WTC11 (cell line): ENCODE measurements at places on chromosomes 5 and 9.

GRCh38 chr9:79989079-79989478 lies 417.3 kb downstream of the TLE4 start:
- H3K36me3 ChIP-seq, result no peaks in the 10 kb centered on the region
- no peaks in the 10 kb centered on the region for H3K27me3 ChIP-seq
- H3K27ac ChIP-seq, result no peak overlapping the region
- no peak overlapping the region for H3K4me3 ChIP-seq
- peaks cover 21% of the 10 kb centered on the region for H3K4me1 ChIP-seq

- peaks cover 42% of the 10 kb centered on the region for H3K36me3 ChIP-seq
- no peaks in the 10 kb centered on the region for H3K4me1 ChIP-seq
- DNase-seq, result no peak
- no peaks in the 10 kb centered on the region for H3K27me3 ChIP-seq
Observed at GRCh38 chr9:33304362-33304761, 14.0 kb downstream of the NFX1 start.

- H3K4me1 ChIP-seq, result peaks cover 18% of the 10 kb centered on the region
- no peaks in the 10 kb centered on the region; the same call in 1 of the 2 replicates for H3K27me3 ChIP-seq
- no peak for DNase-seq
Observed at GRCh38 chr9:92962303-92962649, 15.0 kb downstream of the FGD3 start.

- no peak overlapping the region for H3K27ac ChIP-seq
- no peaks in the 10 kb centered on the region for H3K36me3 ChIP-seq
- peak overlapping the region; percentile 33; the same call in 1 of the 2 replicates for H3K4me3 ChIP-seq
- H3K27me3 ChIP-seq, result peaks cover 46% of the 10 kb centered on the region
- peaks cover 11% of the 10 kb centered on the region for H3K4me1 ChIP-seq
- DNase-seq, result no peak
Observed at GRCh38 chr5:132656774-132657355, 1.1 kb upstream of the IL13 start.

- H3K36me3 ChIP-seq, result no peaks in the 10 kb centered on the region
- no peak overlapping the region for H3K27ac ChIP-seq
- peak; percentile 34 for DNase-seq
- H3K4me1 ChIP-seq, result peaks cover 40% of the 10 kb centered on the region
- H3K4me3 ChIP-seq, result peak overlapping the region; percentile 52
- H3K27me3 ChIP-seq, result peaks cover 27% of the 10 kb centered on the region
Observed at GRCh38 chr9:130535818-130536521, 43.4 kb upstream of the FUBP3 start.

- DNase-seq, result no peak
- peaks cover 18% of the 10 kb centered on the region for H3K4me1 ChIP-seq
- no peak overlapping the region for H3K4me3 ChIP-seq
Observed at GRCh38 chr9:98641695-98642094, 67.0 kb downstream of the GABBR2 start.

GRCh38 chr5:42518595-42519221 lies 95.5 kb downstream of the GHR start:
- DNase-seq, result no peak
- no peaks in the 10 kb centered on the region for H3K27me3 ChIP-seq
- H3K4me1 ChIP-seq, result peaks cover 9% of the 10 kb centered on the region
- no peak overlapping the region for H3K4me3 ChIP-seq
- no peak overlapping the region for H3K27ac ChIP-seq

DNA sequence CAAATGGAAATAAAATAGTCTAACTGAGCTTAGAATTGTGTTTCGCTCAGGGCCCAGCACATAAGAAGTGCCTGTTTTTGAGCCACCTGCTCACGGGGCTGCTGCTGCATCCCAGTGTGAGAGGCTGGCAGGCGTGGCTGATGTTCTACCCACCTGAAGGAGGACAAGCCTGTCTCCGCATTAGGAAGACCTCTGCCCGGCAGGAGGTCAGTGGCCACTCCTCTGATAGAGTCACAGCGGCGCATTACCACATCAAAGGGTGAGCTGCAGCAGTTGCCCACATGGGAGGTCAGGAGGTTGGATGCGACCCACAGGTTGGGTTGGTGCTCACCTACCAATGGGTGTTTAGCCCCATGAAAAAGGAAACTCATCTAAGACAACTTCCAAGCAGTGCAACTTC lies 3.7 kb upstream of the SLC6A7 start:
- peaks cover 28% of the 10 kb centered on the region for H3K4me1 ChIP-seq
- no peak overlapping the region for H3K27ac ChIP-seq
- H3K27me3 ChIP-seq, result peaks cover 69% of the 10 kb centered on the region
- no peak overlapping the region for H3K4me3 ChIP-seq

GRCh38 chr9:15401266-15401665 lies 21.4 kb upstream of the SNAPC3 start:
- DNase-seq, result no peak
- H3K4me1 ChIP-seq, result no peaks in the 10 kb centered on the region
- H3K4me3 ChIP-seq, result no peak overlapping the region
- H3K36me3 ChIP-seq, result peaks cover 10% of the 10 kb centered on the region

- H3K36me3 ChIP-seq, result peaks cover 9% of the 10 kb centered on the region
- no peak overlapping the region for H3K4me3 ChIP-seq
- H3K27ac ChIP-seq, result no peak overlapping the region
- no peaks in the 10 kb centered on the region for H3K27me3 ChIP-seq
- peaks cover 8% of the 10 kb centered on the region for H3K4me1 ChIP-seq
Observed at GRCh38 chr5:144421411-144421810, 250.7 kb downstream of the KCTD16 start.

DNA sequence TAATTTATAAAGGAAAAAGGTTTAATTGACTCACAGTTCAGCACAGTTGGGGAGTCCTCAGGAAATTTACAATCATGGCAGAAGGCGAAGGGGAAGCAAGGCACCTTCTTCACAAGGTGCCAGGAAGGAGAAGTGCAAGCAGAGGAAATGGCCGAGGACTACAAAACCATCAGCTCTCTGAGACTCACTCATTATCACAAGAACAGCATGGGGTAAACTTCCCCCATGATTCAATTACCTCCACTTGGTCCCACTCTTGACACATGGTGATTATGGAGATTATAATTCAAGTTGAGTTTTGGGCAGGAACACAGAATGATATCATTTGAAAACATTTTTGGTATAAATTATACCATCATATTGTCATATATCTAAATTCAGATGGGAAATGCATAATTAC lies 934.7 kb downstream of the CDH12 start:
- peaks cover 8% of the 10 kb centered on the region for H3K4me1 ChIP-seq
- H3K4me3 ChIP-seq, result no peak overlapping the region
- no peaks in the 10 kb centered on the region for H3K27me3 ChIP-seq
- no peaks in the 10 kb centered on the region for H3K36me3 ChIP-seq

DNA sequence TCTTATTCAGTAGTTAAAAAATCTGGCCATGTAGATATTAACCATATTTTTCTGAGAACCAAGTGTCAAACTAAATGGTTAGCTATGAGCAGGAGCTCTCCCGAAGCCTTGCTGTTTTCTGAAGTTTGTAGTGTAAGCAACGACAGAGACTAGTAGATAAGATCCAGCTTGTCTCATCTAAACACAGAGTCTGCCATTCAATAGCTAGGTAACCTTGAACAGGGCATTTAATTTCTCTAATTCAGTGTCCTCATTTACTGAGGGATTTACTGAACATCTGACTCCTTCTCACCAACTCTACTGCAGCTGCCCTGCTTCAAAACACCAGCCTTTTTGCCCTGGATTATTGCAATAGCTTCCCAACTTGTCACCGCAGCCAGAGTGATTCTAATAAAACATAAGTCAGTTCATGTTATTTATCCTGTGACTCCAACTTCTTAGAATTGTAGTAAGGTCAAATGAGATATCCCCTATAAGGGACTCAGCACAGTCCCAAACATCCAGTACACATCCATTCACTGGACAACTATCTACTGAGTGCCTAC lies 337.0 kb downstream of the PLK2 start:
- no peaks in the 10 kb centered on the region for H3K27me3 ChIP-seq
- DNase-seq, result no peak

DNA sequence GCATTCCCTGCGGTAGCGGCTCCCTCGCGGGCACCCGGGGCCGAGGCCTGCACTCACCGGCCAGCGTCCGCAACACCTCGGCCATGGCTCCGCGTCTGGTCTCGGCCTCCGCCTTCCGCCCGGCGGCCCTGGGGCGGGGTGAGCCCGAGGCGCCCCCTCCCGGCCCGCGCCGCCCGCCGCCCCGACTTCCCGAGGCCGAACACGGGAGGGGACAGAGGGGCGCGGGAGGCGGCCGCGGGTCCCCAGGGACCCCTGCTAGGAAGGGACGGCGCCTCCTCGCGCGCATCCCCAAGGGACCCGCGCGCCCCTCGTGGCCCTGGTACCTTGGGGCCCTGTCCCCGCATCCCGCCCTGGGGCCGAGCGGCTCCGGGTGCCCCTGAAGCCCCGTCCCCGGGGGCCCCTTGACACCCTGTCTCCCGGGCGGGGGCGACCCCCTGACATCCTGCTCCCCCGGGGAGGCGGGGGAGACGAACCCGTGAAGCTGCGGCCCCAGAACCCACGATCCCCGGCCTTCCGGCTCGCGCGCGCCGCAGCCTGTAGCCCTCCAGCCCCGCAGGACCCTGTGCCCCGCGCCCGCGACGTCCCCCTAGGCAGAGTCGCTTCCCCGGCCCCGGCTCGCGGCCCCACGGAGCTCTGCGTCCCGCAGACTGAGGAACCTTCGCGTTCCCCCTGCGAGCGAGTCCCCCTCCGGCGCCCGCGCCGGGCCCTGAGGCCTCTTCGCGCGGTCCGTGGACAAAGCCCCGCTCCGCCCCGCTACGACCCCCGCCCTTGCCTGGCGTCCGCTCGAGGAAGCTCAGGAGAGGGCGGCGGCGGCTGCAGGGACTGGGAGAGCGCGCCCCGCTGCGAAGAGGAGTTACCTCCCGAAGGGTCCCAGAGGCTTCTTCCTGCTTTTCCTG lies at the start of gene ABO:
Gene ABO, minus strand, starts transcription at position 97 of the 896 bp plus-strand sequence.
- peaks cover 3% of the 10 kb centered on the region for H3K36me3 ChIP-seq
- no peak within 1 kb of the TSS for H3K27ac ChIP-seq
- no peaks in the 10 kb centered on the region for H3K4me1 ChIP-seq
- DNase-seq, result peak; percentile 47

DNA sequence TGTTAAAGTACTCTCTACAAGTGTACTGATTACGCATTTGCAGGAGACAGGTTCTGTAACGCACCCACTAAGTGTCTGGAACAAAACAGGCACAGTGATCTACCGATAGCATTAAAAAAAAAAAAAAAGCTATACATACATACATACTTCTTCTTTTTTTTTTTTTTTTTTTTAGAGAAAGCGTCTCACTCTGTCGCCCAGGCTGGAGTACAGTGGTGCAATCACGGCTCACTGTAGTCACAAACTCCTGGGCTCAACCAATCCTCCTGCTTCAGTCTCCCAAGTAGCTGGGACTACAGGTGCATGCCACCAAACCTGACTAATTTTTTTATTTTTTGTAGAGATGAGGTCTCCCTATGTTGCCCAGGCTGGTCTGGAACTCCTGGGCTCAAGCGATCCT lies 7.6 kb downstream of the KIF24 start:
- DNase-seq, result no peak
- no peaks in the 10 kb centered on the region; the same call in 1 of the 2 replicates for H3K36me3 ChIP-seq
- no peak overlapping the region for H3K27ac ChIP-seq
- H3K27me3 ChIP-seq, result no peaks in the 10 kb centered on the region

- no peak overlapping the region for H3K27ac ChIP-seq
- peaks cover 34% of the 10 kb centered on the region for H3K36me3 ChIP-seq
- DNase-seq, result no peak
- peaks cover 22% of the 10 kb centered on the region for H3K4me1 ChIP-seq
- no peak overlapping the region for H3K4me3 ChIP-seq
- H3K27me3 ChIP-seq, result peaks cover 7% of the 10 kb centered on the region; the same call in 1 of the 2 replicates
Observed at GRCh38 chr9:108663422-108663821, 192.4 kb downstream of the ACTL7B start.

DNA sequence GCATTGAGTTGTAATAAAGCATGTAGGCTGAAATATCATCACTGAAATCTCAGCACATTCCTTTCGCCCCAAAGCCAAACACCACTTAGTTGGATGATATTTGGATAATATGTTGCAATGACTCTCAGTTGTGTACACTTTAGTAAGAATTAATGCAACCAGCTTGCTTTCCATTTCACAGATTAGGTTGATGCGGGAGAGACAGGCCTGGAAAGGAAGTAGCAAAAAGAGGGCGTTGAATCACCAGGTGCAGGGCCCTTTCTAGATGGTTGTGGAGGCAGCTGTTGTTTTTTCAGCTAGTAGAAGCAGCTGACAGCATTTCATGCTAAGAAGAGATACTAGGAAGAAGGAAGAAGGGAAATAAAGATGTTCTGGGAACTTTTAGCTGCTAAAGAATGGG lies 30.9 kb downstream of the DMRT3 start:
- H3K27me3 ChIP-seq, result peaks cover 17% of the 10 kb centered on the region
- H3K4me3 ChIP-seq, result no peak overlapping the region
- H3K36me3 ChIP-seq, result no peaks in the 10 kb centered on the region
- H3K27ac ChIP-seq, result no peak overlapping the region
- no peak for DNase-seq

DNA sequence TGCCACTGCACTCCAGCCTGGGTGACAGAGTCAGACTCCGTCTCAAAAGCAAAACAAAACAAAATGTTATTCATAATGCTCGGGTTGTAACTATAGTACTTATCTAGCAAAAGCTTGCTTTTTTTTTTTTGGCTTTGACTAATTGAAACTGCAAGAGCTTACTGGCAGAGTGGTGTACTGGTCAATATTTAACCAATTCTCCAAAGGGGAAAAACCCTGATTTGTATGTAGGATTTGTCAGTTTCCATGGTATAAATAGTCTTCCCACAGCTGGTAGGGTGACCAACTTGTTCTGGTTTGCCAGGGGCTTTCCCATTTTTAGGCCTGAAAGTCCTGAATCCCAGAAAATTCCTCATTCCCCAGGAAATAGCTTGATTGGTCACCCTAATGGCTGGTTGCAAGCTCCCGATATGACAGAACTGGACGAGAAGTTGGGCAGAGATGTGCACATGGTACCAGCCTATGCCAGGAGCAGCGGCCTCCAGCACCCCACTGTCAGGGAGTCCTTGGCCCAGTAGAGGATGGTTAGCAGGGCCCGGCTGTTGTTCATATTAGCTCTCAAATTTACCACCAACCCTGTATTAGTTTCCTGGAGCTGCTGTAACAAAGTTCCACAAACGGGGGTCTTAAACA lies 58.0 kb downstream of the FXN start:
- H3K27me3 ChIP-seq, result no peaks in the 10 kb centered on the region
- peaks cover 46% of the 10 kb centered on the region for H3K4me1 ChIP-seq
- DNase-seq, result no peak
- H3K36me3 ChIP-seq, result no peaks in the 10 kb centered on the region

GRCh38 chr9:135692410-135692809 lies 6.9 kb downstream of the SOHLH1 start:
- H3K27me3 ChIP-seq, result no peaks in the 10 kb centered on the region
- H3K27ac ChIP-seq, result no peak overlapping the region
- no peaks in the 10 kb centered on the region for H3K36me3 ChIP-seq
- DNase-seq, result no peak
